LNCaP clone FGC (cell line): ENCODE measurements at places on chromosomes 13 and 19.

GRCh38 chr19:3249408-3249807 lies 24.9 kb downstream of the CELF5 start:
- no peak for DNase-seq

- no peak for DNase-seq
Observed at GRCh38 chr13:29384466-29384865, 211.0 kb downstream of the SLC7A1 start.

DNA sequence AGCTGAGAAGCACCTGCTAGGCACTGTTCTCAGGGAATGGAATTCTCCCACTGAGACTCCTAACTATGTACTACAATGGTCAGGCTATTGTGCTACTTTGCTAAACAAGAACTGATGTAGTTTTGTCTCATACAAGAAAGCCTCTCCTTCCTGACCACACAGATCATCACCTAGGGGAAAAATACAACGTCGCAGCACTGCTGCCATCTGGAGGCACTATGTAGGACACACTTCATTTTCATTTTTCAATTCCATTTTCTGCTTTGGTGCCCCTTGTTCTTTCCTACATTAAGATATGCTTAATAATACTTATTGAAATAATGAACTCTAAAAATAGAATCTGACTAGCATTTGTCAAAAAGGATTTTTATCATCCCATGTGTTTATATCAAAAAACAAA lies 21.1 kb downstream of the PROSER1 start:
- no peak for DNase-seq

DNA sequence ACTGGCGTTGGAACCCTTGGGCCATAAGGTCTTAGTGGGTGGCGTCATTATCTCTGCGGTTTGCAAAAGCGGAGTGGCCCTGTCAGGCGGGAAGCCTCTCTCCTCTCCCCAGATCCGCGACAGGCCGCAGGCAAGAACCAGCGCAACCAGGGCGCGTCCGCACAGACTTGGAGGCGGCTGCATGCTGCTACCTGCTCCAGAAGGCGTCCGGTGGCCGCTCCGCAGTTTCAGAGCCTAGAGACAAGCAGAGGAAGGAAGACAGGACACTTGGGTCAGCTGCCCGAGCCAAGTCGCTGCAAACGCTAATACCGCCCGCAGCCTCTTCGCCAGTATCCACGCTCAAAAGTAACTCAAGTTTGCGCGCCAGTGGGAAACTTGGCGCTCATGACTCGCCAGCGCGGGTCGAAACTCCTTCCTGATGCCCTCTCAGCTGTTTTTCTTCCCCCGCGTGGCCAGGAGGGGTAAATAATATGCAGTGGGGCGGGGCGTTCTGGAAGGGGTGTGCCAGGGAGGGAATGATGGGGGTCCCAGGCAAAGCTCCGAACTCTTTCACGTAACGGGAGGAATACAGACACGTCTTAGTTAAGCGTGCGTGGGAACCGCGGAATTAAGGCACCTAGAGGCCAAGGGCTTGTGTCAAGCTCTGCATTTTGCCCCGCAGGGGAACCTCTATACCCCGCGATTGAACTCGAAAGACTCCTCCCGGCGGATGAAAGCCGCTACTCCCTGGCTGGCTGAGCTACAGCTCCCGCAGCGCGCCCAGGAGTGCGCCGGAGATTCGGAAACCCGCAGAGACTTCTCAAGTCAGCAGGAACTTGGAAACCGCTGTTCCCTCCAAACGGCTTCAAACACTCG lies at the start of gene EDNRB:
Gene EDNRB (minus strand): TSS at position 441 of the 855 bp plus-strand sequence. CDS start 258 bp downstream, at position 183.
- no peak for DNase-seq

DNA sequence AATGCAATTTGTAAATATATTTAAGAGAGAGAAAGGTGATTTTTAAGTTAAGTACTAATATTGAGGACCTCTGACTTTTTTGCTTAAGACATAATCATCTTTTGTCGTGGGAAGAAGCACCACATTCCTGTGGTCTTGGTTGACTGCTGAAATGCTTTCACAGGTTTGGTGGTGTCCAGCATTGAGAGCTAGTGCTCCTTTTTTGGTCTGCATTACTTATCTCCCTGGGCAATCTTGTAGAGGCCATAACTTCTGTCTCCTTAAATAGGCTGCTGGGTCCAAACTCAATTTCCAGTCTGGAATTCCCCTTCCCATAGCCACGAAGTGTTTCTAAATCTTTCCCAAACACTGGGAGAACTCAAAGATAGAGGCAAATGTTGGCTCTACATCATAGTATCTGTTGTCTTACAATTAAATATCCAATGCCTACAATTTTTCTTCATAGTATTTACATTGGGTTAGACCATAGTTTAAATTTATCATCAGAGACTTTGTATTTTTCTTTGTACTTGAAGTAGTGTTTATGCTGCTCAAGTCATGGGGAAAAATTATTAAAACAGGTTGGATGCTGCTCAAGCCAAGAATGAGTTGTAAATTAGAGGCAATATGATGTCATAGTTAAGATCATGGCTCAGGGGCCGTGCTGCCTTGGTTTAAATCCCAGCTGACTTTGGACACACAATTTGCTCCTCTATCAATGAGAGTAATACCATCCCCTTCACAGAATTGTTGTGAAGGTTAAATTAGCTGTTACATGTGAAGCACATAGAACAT lies 105.6 kb downstream of the POSTN start:
- no peak for DNase-seq

DNA sequence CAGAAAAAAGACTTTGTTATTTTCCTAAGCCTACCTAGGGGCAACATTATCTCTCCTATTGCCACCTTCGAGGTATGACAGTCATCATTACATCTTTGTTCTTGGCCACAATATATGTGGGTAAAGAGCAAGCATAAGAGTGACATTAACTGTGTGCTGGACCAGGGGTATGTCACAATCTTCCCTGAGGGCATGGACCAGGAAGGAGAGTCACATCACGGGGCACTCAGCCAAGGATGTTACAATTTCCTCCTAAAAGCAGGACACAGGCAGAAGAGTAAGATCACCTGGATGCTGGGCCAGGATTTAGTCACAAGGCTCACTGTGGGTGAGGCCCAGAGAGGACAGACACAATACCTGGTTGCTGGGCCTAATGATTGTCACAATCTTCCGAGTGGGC lies 53.0 kb upstream of the ZNF728 start:
- DNase-seq, result no peak

DNA sequence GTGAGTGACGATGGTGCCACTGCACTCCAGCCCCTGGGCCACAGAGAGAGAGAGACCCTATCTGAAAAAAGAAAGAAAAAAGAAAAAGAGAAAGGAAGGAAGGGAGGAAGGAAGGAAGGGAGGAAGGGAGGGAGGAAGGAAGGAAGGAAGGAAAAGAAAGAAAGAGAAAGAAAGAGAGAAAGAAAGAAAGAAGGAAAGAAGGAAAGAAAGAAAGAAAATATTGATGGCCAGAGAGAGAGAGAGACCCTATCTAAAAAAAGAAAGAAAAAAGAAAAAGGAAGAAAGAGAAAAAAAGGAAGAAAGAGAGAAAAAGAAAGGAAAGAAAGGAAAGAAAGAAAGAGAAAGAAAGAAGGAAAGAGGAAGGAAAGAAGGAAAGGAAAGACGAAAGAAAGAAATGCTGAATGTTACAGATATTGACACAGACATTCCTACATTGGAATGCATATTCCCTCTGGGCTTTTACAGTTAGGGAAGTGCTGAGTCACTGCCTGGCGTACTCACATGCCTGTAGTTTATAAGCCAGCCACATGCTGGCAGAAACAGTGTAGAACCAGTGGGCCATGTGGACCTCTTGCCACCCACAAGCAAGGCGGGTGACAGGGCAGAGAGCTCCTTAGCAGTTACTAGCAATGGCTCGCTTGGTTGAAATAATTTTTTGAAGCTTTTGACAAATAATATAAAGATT lies 34.6 kb upstream of the SLC46A3 start:
- peak; percentile 76 for DNase-seq

DNA sequence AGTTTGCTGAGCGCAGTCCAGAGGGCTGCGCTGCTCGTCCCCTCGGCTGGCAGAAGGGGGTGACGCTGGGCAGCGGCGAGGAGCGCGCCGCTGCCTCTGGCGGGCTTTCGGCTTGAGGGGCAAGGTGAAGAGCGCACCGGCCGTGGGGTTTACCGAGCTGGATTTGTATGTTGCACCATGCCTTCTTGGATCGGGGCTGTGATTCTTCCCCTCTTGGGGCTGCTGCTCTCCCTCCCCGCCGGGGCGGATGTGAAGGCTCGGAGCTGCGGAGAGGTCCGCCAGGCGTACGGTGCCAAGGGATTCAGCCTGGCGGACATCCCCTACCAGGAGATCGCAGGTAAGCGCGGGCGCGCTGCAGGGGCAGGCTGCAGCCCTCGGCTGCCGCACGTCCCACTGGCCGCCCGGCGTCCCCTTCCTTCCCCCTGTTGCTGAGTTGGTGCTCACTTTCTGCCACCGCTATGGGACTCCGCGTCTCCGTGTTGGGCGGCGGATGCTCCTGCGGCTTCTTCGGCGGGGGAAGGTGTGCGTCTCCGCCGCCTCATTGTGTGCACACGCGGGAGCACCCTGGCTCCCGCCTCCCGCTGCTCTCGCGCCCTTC lies 772 bp downstream of the GPC6 start:
- DNase-seq, result no peak

DNA sequence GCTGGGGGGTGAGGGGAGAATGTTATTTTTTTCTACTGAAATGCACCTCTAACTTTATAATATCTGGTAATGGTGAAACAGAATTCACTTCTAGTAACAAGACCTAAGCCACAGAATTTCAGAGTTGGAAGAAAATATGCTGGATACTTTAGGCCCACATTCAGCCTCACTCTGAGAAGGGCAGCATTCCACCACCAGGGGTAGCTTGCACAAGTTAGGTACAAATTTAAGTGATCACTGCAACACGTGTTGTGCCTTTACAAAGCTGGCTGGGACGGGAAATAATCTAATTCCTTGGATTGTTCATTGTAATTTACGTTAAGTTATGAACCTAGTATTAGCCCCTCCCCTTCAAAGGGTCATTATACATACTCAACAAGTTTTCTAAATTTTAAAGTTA lies 192.3 kb downstream of the RGCC start:
- DNase-seq, result no peak

DNA sequence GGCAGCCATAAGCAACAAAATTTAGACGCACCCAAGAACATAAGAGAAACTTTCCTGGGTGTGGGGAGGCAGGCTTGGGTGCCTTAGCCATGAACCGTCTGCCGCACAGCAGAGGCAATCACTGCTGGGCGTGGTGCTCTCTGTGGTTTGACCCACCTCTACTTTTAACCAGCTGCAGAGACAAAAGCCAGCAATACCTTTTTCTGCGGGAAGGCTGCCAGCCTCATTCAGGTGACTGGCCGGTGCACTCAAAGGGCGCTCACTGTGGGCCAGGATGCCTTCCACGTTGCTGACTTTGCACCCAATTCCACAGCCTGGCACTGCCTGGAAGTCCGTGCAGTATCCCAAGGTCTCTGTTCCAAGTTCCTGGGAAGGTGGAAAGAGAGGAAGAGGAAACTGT lies 69.1 kb downstream of the ATP7B start:
- DNase-seq, result no peak

DNA sequence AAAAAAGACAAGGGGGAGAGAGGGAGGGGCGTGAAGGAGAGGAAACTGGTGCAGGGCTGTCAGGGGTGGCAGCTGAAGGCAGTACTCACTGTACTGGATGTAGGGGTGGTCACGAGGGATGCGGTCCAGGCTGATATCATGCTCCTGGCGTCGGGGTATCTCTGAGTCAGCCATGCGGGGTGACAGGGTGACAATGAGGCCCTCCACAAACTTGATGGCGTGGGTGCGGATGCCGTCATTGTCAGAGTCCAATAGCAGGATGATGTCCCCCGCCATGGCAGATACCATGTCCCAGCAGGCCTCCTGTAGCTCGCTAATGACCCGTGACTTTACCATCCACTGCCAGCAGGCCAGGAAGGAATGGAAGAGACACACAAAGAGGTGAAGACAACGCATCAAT lies 15.3 kb downstream of the SYMPK start:
- DNase-seq, result no peak

- DNase-seq, result no peak
Observed at GRCh38 chr13:90438576-90438975, 908.9 kb upstream of the MIR17HG start.

DNA sequence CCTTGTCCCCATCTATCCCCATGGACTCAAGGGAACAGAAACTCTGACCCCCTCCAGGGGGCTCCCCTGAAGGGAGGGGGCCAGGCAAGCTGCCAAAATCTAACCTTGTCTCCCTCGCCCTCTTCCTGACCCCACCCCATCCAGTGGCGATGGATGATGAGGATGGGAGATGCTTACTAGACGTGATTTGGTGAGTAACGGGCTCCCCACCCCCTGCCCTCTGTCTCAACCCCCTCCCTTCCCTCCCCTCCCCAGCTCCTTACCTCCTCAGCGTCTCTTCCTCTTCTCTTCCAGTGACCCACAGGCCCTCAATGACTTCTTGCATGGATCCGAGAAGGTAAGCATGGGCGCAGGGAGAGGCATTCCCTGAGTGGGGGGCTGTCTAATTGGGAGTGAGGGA lies 39.8 kb upstream of the EHD2 start:
- DNase-seq, result no peak

- DNase-seq, result no peak
Observed at GRCh38 chr19:21713761-21714160, 53.6 kb downstream of the ZNF100 start.

- DNase-seq, result no peak
Observed at GRCh38 chr19:45098521-45099466, 5.8 kb downstream of the PPP1R37 start.

DNA sequence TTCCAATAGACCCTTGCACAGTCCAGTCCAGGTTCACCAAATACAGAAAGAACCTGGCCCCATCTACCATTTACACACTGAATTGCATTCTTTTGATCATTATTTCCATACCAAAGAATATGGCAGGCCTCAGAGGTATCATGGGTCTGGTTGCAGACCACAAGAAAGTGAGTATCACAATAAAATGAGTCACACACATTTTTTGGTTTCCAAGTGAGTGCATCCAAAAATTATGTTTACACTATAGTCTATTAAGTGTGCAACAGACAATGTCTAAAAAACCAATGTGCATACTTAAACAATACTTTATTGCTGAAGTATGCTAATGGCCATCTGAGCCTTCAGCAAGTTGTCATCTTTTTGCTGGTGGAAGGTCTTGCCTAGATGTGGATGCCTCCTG lies 105.3 kb downstream of the SPACA7 start:
- DNase-seq, result no peak

GRCh38 chr19:1783874-1784273 lies 28.2 kb downstream of the ATP8B3 start:
- no peak for DNase-seq

GRCh38 chr19:35141837-35142605 lies 1.0 kb upstream of the FXYD7 start:
- DNase-seq, result no peak

- no peak for DNase-seq
Observed at GRCh38 chr13:30431269-30431940, 9.1 kb downstream of the UBE2L5 start.

GRCh38 chr19:49761249-49761624 lies 1.9 kb downstream of the TSKS start:
- no peak for DNase-seq

- no peak for DNase-seq
Observed at GRCh38 chr19:33287927-33288326, 14.4 kb downstream of the CEBPA start.

- no peak for DNase-seq
Observed at GRCh38 chr13:76163761-76164160, 527.6 kb downstream of the LMO7 start.
